ENCODE measurements at places on chromosomes 4 and X.
A peak's percentile ranks its signal among the peaks of the same experiment; 100 is the strongest.

DNA sequence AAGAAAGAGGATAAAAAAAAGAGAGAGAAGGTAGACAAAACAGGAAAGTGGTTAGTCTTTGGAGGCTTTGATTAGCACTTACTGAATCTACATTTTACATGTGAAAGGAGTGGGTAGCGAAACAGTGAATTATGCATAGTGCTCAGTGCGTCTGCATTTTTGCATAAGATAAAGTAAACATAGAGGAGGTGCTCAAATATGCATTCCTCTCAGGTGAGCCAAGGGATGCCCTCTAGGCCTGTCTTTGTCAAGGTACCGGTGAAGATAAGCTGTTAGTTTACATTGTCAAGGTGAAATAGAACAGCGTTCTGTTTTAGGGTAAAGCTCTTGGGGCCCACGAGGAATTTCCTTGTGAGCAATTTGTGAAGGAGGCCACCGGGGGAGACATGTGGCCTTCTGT lies 260.6 kb downstream of the TRIML1 start:
- H3K36me3 ChIP-seq: no peaks in the 10 kb centered on the region
- H3K4me1 ChIP-seq: peaks cover 3% of the 10 kb centered on the region
- no peaks in the 10 kb centered on the region for H3K27me3 ChIP-seq
- no peak overlapping the region for H3K4me3 ChIP-seq

GRCh38 chr4:525660-526059 lies 26.6 kb downstream of the PIGG start:
- no peaks in the 10 kb centered on the region for H3K27me3 ChIP-seq
- H3K4me3 ChIP-seq: no peak overlapping the region
- no peaks in the 10 kb centered on the region for H3K4me1 ChIP-seq
- DNase-seq: no peak
- H3K27ac ChIP-seq: no peak overlapping the region

- DNase-seq: no peak
- peaks cover 18% of the 10 kb centered on the region for H3K36me3 ChIP-seq
- H3K27me3 ChIP-seq: no peaks in the 10 kb centered on the region
- H3K4me1 ChIP-seq: no peaks in the 10 kb centered on the region
Observed at GRCh38 chr4:3168029-3168428, 80.9 kb upstream of the MSANTD1 start.

GRCh38 chr4:8871417-8872401 lies at the start of gene HMX1:
TSS of gene HMX1 (minus strand) at chr4:8871839. CDS start at chr4:8871614, 225 bp downstream.
- peaks cover 6% of the 10 kb centered on the region for H3K4me1 ChIP-seq
- H3K4me3 ChIP-seq: peak within 1 kb of the TSS; percentile 59
- peaks cover 94% of the 10 kb centered on the region for H3K27me3 ChIP-seq
- H3K27ac ChIP-seq: no peak within 1 kb of the TSS

- no peaks in the 10 kb centered on the region for H3K36me3 ChIP-seq
- no peak overlapping the region for H3K4me3 ChIP-seq
- H3K27ac ChIP-seq: no peak overlapping the region
- H3K27me3 ChIP-seq: no peaks in the 10 kb centered on the region
Observed at GRCh38 chr4:124090021-124090420, 622.5 kb downstream of the ANKRD50 start.

DNA sequence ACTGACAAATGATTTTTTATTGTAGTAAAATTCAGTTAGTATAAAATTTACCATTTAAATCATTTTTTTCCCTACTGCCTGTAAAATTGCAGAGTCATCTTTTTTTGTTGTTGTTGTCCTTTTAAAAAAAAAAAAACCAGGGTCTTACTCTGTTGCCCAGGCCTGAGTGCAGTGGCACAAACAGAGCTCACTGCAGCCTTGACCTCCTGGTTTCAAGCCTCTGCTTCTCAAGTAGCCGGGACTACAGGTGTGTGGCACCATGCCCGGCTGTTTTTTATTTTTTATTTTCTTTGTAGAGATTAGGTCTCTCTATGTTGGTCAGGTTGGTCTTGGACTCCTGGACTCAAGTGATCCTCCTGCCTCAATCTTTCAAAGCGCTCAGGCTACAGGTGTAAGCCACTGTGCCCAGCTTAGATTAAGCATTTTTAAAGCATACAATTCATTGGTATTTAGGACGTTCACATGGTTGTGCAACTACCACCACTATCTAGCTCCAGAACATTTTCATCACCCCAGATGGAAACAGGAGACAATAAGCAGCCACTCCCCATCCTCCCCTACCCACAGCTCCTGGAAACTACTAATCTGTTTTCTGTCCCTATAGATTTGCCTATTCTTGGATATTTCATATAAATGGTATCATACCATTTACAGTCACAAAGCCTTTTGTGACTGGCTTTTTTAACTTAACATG lies 59.7 kb upstream of the PGRMC2 start:
- DNase-seq: peak; percentile 30
- H3K36me3 ChIP-seq: no peaks in the 10 kb centered on the region
- peaks cover 8% of the 10 kb centered on the region for H3K4me1 ChIP-seq

DNA sequence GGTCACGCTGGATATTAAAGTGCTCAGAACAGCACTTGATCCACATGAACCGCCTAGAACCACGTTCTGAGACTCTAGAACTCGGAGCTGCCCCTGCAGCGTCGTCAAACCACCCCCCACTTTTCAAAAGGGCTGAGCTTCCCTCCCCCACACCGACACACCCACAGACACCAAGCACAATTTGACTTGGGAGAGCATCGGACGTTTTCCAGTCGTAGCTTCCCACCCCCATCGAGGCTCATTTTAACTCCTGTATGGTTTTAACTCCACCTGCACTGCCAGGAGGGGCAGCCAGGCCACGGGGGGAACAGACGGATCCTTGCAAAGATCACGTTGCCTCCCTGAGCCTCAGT lies 26.3 kb downstream of the PPP2R2C start:
- H3K27ac ChIP-seq: no peak overlapping the region
- H3K27me3 ChIP-seq: no peaks in the 10 kb centered on the region
- H3K4me3 ChIP-seq: no peak overlapping the region
- H3K4me1 ChIP-seq: no peaks in the 10 kb centered on the region

GRCh38 chr4:16120720-16121119 lies 36.9 kb upstream of the PROM1 start:
- no peaks in the 10 kb centered on the region for H3K4me1 ChIP-seq
- H3K27me3 ChIP-seq: no peaks in the 10 kb centered on the region
- H3K36me3 ChIP-seq: no peaks in the 10 kb centered on the region
- no peak overlapping the region for H3K27ac ChIP-seq
- no peak for DNase-seq

GRCh38 chr4:157220371-157220881 lies at the start of gene GRIA2:
TSS of gene GRIA2 (plus strand) at chr4:157220728. CDS start at chr4:157221043, 315 bp downstream.
- H3K4me3 ChIP-seq: peak within 1 kb of the TSS; percentile 54
- H3K4me1 ChIP-seq: peaks cover 8% of the 10 kb centered on the region
- H3K27ac ChIP-seq: no peak within 1 kb of the TSS
- peak; percentile 73 for DNase-seq

GRCh38 chrX:25017667-25018247 lies 2.0 kb upstream of the ARX start:
- H3K27ac ChIP-seq: no peak overlapping the region
- H3K4me1 ChIP-seq: peaks cover 6% of the 10 kb centered on the region
- DNase-seq: peak; percentile 14
- peaks cover 69% of the 10 kb centered on the region for H3K27me3 ChIP-seq

DNA sequence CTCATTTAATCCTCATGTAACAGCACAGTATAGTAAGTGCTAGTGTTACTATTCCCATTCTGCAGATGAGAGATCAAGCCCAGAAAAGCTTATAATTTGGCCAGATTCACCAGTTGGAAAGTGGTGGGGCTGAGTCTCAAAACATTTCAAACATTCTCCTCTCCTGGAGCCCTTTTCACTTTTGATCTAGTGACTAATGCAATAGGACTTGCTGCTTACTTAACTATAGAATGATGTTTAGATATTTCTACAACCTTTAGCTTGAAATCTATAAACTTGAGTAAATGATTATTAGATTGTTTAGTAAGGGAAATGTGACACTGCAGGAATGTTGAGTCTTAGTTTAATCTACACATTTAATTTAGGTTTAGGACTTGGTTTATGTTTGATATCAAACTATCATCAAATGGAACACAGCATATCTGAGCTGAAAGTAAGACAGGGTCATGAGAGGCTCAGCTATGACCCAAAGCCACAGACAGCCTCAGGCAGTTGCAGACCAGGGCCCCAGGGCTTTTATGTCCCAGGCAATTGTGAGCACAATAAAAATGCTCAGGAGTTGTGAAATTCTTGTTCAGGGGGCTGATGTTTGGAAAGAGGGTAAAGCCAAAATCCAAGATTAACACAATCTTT lies 199.5 kb upstream of the HS3ST1 start:
- H3K4me1 ChIP-seq: no peaks in the 10 kb centered on the region
- no peak overlapping the region for H3K27ac ChIP-seq
- peak; percentile 81 for DNase-seq
- H3K27me3 ChIP-seq: no peaks in the 10 kb centered on the region

DNA sequence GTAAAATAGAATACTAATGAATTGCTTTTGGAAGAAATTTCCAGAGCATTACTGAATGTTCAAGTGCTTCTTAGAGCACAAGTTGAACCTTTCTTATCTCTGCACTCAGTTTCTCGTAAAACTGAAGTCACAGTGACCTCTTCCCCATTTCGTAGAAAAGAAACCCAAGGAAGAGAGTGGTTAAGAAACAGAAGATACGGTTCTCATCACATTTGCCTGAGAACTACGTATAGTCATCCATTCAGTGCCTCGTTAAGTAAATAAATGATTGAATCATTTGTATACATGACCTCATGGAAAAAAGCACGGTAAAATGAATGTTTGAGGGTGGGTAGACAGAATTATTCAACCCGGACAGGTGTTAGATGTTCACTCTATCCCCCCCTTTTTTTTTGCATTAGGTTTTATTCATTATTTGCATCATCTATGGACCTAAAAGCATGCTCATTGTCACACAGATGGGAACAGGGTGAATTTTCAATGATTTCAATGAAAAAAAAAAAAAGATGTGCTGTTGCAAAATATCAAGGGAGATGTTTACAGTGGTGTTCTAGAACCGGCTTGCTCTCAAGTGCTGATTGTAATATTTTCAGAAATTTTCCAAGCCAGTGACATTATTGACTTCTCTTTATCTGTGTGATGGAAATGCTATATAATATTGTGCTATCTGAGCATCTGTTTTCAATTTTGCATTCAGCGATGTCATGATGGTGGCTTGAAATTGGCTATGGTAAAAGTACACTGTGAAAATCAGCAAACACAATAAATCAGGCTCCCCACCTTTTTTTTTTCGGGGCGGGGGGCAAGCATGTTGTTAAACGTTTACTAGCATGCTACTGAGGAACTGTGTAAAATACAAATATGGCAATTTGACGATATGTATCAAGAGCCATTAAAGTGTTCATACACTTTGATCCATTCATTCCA lies 4.3 kb downstream of the RHOH start:
- no peaks in the 10 kb centered on the region for H3K36me3 ChIP-seq
- no peak overlapping the region for H3K4me3 ChIP-seq
- DNase-seq: peak; percentile 26
- no peaks in the 10 kb centered on the region for H3K27me3 ChIP-seq
- peaks cover 3% of the 10 kb centered on the region for H3K4me1 ChIP-seq
- H3K27ac ChIP-seq: no peak overlapping the region
